Panc1 (cell line): ENCODE measurements at places on chromosomes 16 and 17.

- DNase-seq: no peak
Measured at GRCh38 chr17:33967608-33968349, 287.3 kb upstream of the CCL2 start.

DNA sequence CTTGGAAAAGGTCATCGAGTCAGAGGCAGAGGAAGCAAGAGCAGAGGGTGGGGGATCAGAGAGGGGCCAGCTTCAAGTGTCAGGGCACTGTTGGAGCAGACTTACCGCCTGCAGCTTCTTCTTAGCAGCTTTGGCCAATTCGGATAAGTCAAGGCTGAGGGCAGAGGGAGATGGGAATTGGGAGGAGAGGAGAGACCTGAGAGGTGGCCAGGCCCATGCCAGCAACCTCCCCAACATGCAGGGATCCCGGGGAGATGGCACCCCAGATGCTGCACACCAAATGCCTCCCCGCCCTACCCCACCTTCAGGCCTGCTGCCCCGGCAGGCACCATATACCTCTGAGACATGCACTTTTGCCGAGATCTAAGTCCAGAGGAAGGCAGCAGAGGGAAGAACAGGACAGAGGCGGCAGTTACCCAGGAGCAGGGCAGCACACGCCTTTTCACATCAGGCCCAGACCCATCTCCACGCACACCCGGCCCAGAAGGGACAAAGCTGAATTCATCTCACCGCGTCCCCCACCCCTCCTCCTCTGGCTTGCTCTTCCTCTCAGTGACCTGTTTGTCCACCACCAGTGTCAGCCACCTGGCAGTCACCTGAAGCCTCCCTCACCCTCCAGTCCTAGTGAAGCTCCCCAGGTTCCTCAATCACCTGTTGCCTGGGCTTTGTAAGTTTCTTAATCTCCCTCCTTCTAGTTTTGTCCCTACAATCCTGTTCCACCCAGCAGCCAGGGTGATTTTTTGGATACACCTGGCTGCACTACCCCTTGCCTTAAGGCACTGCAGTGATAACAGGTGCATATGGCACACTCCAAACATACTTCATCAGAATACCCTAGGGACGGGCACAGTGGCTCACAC is 10.4 kb downstream of the TP53I13 start:
- DNase-seq: no peak

DNA sequence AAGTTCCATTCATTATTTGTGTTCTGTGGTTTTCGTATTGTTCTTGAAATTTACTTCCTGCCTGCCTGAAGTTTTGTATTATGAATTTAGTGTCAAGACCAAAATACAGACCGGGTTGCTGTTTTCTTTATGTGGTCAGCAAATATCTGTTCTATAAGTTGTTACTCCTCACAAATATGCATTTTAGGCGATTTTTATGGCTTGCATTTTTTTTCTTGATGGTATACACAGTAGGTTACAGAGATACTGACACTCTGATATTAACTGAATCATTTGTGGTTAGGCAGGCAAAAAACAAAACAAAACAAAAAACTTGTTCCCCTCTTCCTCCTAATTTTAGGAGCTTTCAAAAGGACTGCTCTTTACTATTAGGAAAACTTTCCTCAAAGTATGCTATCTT is 52.6 kb downstream of the BCAS3 start:
- DNase-seq: no peak

- DNase-seq: no peak
Measured at GRCh38 chr17:80987941-80988461, 3.6 kb upstream of the CHMP6 start.

DNA sequence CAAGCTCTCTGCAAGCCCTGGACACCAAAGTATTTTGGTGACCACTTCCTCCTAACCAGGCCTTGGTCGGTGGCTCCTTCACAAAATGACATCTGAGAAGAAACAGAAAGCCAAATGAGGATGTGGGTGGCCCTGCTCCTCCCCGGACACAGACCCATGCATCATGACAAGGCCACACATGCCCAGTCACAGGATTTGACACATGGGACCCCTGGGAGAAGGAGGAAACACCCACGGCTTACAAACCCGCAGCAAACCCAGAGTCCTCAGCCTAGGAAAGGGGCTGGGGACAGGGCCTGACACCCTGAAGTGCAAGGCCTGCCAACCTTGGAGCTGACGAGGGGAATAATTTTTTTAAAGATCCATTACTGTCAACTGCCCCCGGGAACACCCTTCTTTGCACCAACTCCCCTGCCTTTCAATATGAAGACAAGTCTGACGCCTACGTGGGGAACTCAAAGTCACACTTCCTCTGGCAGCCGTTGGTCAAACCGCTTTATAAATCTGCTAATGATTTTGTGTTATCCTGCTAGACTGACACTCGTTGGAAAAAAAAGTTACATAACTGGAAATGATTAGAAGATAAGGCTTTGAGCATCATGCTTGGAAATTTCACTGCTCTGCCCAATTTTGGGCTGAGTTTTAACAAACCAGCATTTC is 41.3 kb downstream of the GAS7 start:
- no peak for DNase-seq

- no peak for DNase-seq
Measured at GRCh38 chr17:71919896-71920295, 200.9 kb upstream of the SOX9 start.

DNA sequence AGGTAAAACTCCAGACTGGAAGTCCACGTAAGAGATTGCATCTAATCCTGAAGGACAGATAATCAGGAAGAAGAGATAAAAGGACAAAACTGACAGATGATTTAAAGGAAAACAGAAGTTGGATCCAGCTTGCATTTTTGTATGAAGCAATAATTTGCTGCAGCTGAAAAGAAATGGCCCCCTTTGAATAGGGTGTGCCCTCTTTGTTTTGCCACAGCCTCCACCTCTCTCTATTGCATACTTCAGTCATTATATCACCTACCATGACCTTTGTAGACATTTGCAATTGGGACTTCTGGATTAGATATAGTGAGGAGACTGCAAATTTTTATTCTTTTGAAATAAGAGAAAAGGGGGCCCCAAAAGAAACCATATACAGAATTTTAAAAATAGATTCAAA is 8.1 kb downstream of the NOG start:
- no peak for DNase-seq

GRCh38 chr17:56908001-56908542 is 5.8 kb downstream of the TRIM25 start:
- no peak for DNase-seq

DNA sequence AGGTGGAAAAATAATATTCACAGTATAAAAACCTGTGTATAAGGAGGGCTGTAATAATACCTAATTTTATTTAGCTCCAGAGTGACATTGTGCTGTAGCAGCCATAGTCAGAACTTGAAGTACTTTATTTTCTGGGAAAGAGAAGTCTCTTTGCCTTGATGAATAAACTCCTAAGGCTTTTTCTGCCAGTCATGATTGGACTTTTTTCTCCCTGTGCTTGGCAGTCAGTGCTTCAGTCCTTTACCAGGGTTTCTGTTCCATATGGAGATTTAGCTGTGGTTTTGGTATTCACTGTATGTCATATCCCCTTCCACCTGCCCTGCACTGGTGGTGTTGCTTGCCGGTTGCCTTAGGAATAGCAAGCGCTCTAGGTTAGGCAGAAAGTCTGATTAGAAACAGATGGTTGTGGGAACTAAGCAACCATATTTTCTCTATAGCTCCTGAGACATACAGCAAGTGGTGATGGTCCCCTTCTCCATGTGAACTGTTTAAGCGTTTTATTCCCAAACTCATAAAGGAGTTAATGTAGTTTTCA is 24.7 kb downstream of the DDX42 start:
- no peak for DNase-seq

- no peak for DNase-seq
Measured at GRCh38 chr17:21711182-21711581, 18.9 kb downstream of the KCNJ18 start.

DNA sequence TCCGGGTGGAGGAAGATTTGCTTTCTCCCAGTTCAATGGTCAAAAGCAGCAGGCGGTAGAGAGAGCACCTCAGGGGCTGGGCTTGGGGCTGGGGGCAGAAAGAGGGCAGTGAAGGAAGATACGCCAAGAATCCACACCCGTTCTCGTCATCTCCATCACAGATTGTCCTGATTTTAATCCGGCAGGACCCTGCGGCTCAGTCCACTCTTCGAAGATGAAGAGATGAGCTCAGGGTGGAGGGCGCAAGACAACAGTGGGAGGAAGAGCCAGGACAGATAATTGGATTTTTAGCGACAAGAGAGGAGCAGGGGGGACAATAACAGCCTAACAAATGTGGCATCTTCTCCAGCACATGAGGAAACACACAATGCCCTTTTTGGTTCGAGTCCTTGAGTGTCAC is 165.9 kb downstream of the SDK2 start:
- no peak for DNase-seq
